ENCODE measurements at places on chromosomes 6 and 20.

- DNase-seq = no peak
These were observed 5.4 kb downstream of the CSTL1 start for GRCh38 chr20:23444859-23445258.

DNA sequence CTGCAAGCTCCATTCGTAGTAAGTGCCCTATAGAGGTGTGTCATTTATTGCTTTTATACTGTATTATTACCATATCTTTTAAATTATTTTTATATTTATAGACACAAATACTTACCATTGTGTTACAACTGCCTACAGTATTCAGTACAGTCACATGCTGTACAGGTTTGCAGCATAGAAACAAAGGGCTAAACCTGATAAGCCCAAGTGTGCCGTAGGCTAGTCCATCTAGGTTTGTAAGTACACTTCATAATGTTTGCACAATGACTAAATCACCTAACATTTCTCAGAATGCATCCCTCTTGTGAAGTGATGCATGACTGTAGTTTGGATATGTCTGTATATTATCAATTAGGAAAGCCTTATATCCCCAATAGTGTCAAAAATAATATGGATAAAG is 122.8 kb downstream of the CLVS2 start:
- peak; percentile 15 for DNase-seq

DNA sequence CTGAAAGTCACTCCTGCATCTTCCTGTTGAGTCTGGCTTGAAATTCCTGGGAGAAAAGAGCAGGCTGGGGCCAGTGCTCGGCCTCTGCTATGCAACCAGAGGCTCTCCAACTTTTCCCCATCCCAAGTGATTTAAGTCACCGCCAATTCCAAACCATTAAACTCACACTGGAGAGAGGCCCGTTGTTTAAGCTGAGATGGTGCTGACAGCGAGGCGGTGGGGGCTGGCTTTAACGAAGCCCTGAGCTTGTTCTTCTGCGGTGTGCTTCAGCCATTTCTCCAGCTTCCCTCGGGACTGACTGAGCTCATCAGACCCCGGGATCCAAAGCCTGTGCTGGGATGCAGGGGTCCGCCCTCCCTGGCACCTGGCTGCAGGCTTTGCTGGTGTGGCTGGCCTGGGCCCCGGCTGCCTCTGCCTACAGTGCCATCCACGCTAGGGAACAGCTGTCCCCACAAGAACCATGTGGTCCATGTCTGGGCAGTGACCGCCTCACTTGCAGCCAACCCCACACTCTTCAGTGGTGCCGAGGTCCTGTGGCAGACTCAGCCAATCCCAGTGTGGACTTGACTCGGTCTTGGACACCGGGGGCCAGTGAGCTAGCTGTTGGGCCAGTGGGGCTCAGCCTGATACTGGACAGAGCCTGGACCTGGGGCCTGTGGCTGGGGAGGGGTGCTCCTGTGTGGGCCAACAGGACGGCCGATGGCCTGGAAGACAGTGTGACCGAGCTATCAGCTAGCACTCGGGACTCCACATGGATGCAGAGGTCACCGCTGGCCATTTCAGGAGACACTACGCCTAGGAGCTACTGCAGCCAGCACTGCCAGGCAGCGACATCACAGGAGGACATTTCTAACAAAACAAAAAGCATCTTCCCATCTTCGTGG is 21.2 kb downstream of the RAMACL start:
- no peak for DNase-seq

GRCh38 chr20:48445827-48446226 is 382.0 kb downstream of the PREX1 start:
- DNase-seq = no peak

- DNase-seq = no peak
These were observed 130.4 kb upstream of the CCDC28A start for GRCh38 chr6:138643210-138643609.

- DNase-seq = no peak
These were observed 519.4 kb upstream of the JAG1 start for GRCh38 chr20:11193241-11193640.

DNA sequence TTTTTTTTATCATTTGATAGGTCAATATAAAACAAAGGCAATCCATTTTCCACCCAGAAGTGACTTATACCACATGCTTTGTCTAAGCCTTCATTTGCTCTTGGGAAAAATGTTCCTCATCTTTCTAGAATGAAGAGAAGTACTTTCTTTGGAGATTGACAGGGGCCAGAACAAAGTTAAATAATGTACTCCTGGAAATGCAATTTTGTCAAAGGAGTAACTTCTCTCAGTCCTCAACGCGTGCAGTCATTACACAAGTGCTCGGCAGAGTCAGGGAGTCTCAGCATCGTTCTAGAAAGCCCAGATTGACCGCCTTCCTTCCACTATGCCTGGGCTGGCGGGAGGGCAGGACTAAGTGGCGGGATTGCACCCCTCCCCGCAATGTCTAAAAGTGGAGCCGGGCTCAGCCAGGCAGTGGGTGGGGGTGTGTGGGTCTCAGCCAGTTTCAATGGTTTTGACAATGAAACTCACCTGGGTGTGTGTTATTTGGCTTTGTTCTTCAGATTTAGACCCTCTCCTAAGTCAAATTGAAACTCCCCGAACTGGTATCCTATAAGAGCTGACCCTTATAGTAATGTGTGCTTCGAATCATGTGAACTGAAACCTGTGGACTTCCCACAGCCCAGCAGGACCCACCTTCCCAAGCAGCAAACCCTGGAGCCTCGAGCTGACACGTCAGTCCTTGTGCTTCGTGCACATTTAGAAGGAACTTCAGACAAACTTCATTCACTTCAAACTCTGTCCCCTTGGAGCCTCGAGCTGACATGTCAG is 63.2 kb upstream of the DUSP22 start:
- no peak for DNase-seq

- no peak for DNase-seq
These were observed 470.2 kb downstream of the ADGRB3 start for GRCh38 chr6:69105288-69105687.

All from NCI-H748 treated with DMSO at 0.1 percent for 48 hours (cell line).